ENCODE measurements at places on chromosomes 6 and 20.

DNA sequence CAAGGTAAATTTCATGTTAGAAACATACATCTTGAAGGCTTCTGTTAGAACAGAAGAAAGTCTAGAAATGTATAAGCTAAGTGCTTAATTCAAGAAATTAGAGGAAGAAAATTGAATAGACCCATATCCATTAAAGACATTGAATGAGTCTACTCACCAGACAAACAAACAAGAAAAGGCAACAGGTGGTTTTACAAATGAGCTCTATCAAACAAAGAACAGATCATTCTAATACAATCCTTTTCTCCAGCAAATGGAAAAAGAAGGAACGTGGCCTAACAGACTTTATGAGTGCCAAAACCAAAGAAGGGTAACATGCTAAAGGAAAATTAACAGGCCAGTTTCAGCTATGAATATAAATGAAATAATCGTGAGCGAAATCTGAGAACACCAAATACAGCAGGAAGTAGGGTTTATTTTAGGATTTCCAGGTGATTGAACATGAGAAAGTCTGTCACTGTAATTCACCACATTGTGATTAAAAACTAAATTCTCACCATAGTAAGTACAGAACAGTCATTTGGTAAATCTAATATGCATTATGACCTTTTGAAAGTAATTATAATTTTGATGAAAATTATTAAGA, 22.6 kb downstream of the MTHFD1L start:
- DNase-seq, result no peak

DNA sequence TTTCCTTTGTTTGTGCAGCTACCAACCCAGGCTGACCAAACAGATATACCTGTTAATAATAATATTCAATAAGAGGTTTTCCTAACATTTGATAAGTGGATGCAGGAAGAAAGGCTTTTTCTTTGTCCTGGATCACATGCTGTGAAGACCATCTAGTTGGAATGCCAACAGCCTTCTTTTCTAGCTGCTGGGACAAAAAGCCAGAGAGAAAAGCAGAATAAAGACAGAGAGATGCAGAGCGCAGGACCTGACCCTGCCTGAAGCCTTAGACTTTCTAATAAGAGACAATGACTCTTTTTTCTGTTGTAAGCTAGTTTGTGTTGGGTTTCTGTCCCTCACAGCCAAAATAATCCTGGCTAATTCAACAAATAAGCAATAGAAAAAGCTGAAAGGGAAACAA, 308.2 kb downstream of the PHF3 start:
- DNase-seq, result no peak

- no peak for DNase-seq
Measured at GRCh38 chr20:62056377-62056776, 9.3 kb downstream of the TAF4 start.

- no peak for DNase-seq
Measured at GRCh38 chr6:68973066-68973465, 338.0 kb downstream of the ADGRB3 start.

DNA sequence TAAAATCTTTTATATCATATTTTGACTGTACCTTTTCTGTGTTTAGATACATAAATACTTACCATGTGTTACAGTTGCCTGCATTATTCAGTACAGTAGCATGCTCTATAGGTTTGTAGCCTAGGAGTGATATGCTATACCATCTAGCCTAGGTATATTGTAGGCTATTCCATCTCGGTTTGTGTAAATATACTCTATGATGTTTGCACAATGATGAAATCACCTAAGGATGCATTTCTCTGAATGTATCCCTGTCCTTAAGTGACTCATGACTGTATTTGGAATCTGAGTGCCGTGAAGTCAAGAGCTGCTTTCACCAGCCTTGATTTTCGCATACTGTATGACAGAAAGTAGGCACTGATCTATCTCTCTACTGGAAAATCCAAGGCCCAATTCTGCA, 129.9 kb downstream of the UTRN start:
- peak; percentile 59 for DNase-seq

- peak; percentile 1 for DNase-seq
Measured at GRCh38 chr6:92810913-92811312, 608.4 kb downstream of the EPHA7 start.

DNA sequence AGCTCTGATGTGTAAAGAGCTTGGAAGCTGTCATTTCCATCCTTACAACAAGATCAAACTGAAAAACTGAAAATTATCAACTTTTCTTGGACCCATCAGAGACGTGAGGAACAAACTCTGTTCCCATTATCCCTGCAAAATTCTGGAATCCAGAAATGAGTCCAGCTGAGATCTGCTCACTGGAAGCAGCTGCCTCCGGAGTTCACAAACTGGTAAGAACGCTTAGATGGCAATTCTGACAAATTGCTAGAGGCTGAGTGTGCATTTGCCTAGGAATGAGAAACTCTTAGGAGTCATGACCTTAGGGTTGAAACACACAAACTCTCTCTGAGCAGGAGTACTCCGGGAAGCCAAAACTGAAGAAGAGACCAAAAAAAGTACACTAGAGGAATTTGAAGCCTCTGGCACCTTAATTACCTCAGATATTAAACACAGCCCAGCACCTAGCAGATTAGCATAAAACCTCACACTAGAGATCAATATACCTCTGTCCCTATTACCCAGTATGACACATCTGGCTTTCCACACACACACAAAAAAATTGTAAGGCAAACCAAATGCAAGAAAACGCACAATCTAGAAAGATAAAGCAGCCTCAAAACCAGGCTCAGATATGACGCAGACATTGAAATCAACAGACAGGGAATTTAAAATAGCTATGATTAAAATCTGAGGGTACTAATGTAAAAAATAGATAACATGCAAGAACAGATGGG, 233.5 kb upstream of the SGK1 start:
- peak; percentile 76 for DNase-seq

- DNase-seq, result no peak
Measured at GRCh38 chr20:4045741-4046140, 30.4 kb upstream of the RNF24 start.

DNA sequence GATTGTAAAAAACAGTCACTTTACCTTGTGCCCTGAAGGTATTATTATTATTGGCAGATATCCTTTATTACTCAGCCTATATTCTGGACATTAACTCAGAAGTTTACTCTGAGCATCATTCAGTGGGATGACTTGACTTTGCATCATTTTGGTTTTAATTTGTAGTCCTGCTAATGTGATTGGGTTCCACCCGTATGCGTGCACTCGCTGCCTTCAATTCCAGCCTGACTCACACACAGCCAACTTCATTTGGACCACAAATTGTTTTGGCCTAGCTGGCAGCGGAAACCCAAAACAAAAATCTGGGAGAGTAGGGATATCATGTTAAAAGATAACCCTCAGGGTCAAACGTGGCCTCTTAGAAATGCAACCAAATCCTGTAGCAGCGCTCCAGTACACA, 704.4 kb upstream of the SLC35B3 start:
- DNase-seq, result peak; percentile 34

- no peak for DNase-seq
Measured at GRCh38 chr6:24985323-24985722, 49.6 kb upstream of the RIPOR2 start.

DNA sequence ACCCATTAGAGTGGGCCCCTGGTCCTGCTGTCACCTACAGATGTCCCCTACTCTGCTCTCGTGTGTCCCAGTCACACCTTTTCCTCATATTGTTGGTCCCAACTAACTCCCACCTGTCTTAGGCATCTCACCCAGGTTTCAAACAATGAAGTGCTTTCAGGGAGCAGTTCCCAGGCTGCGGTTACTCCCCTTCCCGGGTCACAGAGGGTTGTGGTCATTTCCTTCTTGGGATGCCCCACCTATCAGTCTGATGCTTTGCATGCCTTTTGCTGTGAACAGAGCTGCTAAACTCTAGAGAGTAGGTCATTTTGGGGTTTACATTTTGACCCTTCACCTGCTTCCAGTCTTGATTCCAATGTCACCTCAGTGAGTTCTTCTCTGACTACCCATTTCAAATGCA, 181.6 kb downstream of the CDC5L start:
- DNase-seq, result no peak

GRCh38 chr6:29680904-29681303, at the start of gene ZFP57:
TSS of gene ZFP57 (minus strand) at chr6:29681152. CDS start at chr6:29677003, 4,149 bp downstream.
- no peak for DNase-seq

DNA sequence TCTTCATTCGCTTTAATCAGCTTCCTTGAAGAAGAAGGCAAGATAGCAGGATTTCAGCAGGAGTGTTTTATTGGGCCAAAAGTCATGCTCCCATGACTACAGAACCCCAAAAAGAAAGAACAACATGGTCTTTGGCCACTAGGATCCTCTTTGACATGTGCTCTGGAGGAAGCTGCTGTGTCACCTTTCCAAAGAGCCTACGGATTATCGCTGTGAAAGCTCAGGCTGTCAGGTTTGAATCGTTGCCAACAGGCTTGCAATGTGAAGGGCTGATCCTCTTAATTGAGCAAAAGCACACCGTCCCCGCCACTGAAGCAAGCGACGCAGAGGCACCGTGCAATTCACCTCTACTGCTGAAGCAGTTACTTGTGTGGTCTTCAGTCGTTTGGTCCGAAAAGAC, 29.0 kb downstream of the MYLIP start:
- DNase-seq, result no peak

DNA sequence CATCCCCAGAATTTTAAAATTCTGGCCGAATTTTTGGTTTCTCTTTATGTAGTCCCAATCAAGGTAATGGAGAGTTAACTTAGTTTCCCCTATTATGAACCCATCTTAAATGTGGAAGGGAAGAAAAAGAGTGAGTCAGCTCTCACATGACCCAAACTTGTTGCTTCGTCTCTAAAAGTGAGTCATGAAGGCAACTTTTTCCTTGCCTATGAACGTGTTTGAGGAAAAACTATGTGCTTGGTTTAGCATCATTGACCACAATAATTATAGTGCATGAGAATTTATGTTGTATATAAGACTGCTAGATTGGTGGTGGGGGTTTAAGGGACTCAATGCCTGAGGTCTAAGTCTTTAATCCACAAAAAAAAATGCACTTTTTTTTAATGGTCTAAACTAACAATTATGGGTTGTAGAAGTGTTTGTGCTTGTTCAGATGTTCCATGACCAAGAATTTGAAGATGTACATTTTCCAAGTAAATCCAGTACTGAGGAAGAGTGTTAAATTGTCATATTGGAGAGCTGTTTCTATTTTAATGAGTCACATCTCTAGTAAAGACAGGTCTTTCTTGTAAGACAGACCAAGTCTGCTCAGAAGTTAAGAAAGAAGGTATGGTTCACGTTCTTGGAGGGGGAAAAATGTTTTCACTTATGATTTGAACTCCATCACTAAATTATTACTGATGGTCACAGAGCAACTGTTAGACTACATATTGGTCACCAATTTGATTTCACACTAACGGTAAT, 409.9 kb upstream of the MARCKS start:
- DNase-seq, result peak; percentile 76

DNA sequence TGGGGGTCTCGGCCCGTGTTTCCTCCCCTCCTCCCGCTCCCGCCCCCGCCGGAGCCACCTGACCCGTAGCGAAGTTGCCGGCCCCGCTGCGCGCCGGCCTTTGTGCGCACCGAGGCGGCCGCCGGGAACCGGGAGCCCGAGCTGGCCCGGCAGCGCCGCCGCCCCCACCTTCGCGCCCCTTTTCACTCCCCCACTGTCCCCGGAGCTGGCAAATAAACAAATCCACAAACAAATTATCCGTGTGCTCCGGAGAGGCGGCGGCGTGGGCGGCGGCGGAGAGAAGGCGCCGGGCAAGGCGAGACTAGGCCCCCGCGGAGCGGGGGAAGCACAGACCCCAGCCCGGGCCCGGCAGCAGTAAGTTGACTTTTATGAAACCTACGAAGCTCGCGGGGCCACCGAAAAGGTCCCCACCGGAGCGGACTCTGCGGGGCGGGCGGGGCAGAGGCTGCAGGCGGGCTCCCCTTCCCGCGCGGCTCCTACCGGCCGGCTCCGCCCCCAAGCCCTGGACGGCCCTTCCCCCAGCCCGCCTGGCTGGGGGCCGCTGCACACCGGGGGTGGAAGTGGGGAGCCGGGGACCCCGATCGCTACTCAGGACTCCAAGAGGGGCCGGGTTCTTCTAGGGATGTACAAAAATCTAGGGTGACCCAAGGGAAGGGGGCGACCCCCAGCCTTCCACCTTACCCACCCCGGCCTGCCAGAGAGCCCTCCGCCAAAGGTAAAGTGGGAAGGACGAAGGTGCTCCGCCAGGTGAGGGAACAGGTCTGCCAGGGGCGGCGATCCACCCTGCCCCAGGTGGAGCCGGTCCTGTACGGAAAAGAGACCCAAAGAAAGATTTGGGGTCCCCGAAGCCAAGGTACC, 40.7 kb downstream of the YTHDF1 start:
- no peak for DNase-seq

DNA sequence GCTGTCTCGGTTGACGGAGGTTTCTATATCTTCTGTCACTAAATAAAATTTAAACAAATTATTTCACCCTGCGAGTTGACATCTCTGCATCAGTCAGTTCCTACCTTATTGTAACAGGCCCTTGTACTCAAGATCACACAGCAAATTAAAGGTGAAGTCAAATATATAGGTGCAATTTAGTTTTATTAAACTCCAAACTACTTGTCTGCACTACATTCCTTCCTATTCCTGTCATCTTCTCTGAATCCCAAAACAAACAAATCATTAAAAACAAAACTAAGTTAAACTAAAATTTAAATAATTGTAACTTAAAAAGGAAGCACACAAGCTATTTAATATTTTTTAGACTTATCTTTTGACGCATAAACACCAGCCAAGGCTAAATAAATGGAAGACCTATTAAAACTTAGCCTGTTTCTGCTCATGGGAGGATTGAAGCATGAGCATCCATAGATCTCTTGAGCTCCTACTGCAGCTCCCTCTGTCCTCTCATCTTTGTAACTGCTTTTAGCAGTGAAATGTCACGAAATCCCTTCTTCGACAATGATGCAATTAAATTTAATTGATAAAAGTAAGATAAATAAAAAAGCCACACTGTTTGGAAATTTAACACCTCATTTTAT, 1152.3 kb upstream of the GJE1 start:
- no peak for DNase-seq

Data from AG04450 (cell line).